Aorta (tissue), 5 donors: ENCODE measurements at places on chromosomes 7 and 10.

DNA sequence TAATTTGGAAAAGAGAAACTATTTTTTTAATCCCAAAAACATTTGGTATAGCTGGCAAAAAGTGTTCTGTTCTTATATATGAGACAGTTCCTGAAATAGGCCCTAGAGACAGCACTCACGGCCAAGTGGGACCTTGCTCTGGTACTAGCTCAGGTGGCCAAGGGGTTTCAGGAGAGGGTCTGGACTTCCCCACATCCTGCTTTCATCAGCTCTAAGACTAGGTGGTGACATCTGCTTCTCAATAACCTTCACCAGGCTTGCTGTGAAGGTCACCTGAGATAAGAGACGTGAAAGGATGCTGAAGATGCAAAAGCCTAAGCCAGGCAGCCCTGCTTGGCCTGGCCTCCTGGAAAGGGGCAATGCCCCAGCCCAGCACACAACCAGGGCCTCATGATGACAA, 40.6 kb downstream of the RBM28 start:
- no peak for DNase-seq

GRCh38 chr10:68301790-68302502, 29.9 kb upstream of the HNRNPH3 start:
- DNase-seq: no peak

DNA sequence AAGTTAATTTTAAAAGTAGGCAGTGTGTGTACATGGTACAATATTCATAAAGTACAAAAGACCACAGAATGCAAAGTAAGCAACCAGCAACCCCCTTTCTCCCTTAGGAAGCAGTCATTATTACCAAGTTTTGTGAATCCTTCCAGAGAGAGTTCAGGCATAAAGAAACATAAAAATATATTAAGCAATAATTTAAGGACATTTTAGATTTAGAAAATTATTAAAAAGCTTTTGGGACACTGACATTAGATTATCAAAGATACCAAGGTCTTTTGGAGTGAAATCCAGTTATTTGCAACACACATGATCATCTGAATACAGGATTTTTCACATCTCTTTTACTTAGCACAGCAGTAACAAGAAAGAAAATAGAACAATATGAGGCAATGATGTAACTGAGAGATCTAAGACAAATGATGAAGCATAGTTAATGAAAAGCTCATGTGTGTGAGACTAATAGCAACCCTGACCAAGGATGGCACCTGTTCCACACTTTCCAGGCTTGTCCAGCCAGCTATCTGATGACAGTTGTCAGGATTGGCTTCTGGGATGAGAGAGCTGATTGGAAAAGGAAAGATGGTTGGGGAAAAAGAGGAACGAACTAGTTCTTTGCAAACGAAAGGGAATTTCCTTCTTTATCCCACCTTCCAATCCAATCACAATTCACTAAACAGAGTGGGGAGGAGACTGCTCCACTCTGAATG, 115.5 kb upstream of the LAMB4 start:
- no peak for DNase-seq

- DNase-seq: no peak
Measured at GRCh38 chr7:79308192-79308591, 145.3 kb downstream of the MAGI2 start.

GRCh38 chr7:159032322-159032721, 112.3 kb downstream of the VIPR2 start:
- no peak for DNase-seq

GRCh38 chr7:87312215-87312865, 33.1 kb upstream of the CROT start:
- DNase-seq: no peak

DNA sequence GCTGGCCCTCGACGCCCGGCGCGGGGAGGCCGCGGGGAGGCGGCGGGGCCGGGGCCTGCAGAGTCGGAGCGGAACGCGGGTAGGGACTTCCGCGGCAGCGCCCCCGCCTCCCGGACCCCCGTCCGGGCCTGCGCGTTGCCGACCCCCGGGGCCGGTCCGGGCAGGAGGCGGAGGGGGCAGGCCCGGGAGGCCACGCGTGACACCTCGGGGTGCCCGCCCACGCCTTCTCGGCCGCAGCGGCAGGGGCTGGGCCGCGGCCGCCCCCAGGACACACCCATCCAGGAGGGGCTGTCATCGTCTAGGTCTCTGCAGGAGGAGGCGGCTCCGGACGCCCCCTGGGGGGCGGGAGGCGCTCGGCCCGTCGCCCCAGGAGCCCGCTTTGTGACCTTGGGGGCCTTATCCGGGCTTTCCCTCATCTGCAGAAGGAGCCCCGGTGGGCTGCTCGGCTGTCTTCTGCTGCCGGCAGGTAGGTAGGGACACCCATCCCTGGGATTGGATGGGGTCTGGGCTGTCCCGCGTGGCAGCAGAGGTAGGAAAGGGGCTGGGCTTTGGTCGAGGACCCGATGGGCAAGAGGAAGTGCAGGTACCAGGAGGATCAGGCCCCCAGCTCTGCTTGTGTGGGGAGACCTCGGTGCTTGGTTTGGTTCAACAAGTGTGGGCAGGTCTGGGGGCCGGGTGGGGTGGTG, 569 bp downstream of the ZNF316 start:
- DNase-seq: no peak

DNA sequence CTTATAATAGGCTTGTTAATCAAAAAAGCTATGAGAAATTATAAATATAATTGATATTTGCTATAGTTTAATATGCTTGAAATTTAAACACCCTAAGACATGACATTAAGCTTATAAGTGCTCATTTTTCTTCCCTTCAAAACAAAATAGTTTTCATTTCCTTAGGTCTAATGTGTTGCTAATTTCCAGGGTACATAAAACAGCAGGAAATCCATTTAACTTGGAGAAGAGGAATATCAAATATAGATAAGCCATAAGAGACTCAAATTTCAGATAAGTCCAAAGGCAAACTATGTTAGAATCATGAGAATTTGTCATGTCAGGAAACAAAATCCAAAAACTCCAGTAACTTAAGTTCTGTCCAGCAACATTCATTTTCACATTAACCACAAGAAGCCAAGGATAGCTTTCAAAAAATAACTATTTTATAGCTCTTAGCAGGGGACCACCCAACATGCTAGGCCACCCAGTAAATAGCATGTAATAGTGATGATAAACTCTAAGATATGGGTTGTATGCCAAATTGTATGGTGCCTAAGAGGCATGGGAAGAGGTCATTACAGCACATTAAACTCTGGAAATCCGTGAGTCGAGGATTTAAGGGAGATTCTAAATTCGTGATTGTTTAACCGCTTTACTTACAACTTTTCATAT, 298.1 kb downstream of the CRPPA start:
- no peak for DNase-seq

- DNase-seq: no peak
Measured at GRCh38 chr10:80292607-80293239, 3.3 kb upstream of the MAT1A start.

GRCh38 chr7:29976673-29977415, 12.8 kb downstream of the SCRN1 start:
- no peak for DNase-seq

DNA sequence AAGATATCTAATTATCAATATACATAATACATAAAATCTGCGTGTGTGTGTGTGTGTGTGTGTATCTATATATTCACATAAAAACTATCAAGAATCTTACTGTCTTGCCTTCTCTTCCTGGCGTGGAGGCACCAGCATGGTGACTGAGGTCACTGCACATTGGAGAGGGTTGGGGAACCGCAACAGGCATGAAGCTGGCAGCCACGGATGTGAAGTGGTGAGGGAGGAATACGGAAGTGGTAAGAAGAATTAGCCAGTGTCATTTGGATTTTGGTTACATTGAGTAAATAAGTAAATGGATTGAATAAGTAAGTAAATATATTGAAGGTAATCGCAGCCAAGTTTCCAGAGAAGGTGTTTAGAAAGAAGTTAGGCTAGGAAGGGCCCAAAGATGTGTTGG, 85.1 kb downstream of the TRIM24 start:
- no peak for DNase-seq

DNA sequence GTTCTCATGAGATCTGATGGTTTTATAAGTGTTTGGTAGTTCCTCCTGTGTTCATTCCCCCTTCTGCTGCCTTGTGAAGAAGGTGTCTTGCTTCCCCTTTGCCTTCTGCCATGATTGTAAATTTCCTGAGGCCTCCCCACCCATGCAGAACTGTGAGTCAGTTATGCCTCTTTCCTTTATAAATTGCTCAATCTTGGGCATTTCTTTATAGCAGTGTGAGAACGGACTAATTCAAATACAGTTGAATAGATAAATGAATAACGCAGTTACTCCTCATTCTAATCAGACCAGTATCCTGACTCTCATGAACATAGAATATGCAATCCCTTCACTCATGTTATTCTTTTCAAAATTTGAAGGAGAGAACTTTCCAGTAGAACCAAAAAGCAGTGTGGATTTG, 375.0 kb upstream of the FZD8 start:
- no peak for DNase-seq

DNA sequence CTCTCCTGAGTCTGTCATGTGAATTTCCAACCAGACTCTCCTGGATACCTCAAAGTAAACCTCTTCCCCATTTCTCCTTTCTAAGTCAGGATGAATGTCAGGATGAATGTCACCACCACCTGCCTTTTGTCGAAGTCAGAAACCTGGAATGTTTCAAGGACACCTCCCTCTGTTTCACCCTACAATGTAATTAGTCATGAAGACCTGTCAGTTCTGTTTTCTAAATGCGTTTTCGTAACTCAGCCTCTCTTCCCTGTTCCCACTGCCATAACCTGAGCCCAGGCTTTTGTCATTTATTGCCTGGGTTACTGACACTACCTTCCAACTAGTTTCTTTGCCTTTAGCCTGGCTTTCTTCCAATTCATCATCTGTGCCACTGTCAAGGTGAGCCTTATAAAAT, 5.5 kb upstream of the STN1 start:
- DNase-seq: no peak

GRCh38 chr10:116590590-116591444, at the start of gene PNLIPRP1:
PNLIPRP1 (plus strand) TSS chr10:116590959; CDS start chr10:116591130, 171 bp downstream.
- DNase-seq: no peak

DNA sequence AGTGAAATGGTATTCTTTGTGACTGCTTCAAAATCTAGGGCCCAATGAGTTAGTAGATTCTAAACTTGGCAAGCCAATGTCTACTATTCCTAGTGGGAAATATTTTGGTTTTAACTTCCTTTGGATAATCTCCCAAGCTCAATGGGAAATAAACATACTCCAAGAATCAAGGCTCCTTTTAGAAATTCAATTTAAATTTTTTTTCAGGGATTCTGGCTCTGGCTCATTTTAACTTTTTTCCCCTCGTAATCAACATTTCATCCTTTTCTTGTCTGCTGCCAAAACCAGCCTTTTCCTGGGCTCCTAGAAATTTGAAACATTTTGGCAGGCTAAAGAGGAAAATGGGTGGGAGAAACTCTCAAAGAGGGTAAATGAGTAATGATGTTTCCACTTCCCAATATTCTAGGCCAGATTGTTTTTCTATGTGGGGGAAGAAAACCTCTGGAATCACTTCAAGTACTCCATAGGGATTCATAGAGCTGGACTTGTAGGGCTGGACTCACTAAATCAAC, 85.6 kb upstream of the AGR3 start:
- no peak for DNase-seq

GRCh38 chr7:82397879-82398524, 45.6 kb downstream of the CACNA2D1 start:
- DNase-seq: no peak

DNA sequence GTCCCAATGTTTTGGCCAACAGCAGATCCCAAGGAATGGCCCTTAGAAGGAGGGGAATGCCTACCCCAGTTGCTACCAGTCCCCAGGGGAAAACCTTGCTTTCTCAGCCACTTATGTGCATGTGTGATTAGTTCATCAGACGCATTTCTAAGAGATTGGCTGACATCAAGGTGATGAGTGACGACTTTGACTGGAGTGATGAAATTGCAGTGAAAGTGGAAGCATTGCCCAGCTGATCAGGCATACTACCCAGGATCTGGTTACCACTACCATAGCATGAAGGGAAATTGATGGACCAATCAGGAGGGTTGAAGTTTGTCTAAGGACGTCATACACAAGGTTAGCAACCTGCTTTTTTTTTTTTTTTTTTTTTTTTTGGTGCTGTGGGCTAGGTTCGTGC, 90.3 kb upstream of the ELMO1 start:
- DNase-seq: no peak

DNA sequence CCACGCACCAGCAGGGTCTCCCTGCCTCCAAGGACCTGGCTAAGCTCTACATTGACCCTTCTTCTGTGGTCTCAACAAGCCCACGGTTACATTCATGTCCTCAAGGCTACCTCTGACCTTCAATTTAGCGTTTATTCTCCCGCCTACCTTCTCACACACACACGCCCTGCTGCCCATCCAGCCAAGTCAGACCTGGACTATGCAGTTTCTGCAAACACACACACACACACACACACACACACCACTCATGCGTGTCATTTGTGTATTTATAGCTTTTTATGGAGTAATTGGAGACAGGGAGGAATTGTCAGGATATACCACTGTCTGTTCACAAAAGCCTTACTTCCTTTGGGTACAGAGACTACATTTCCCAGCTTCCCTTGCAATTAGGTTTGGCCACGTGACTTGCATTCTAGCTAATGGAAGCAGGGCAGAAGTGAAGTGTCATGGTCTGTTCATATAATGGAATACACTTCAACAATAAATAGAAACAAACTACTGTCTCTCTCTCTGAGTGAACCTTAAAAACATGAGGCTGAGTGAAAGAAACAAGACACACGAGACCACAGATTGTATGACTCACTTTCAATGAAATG, 53.8 kb upstream of the CPXM2 start:
- DNase-seq: no peak

GRCh38 chr10:97771913-97772823, at the start of gene SFRP5:
SFRP5 (minus strand) TSS chr10:97771999; CDS start chr10:97771833, 166 bp downstream.
- DNase-seq: no peak

DNA sequence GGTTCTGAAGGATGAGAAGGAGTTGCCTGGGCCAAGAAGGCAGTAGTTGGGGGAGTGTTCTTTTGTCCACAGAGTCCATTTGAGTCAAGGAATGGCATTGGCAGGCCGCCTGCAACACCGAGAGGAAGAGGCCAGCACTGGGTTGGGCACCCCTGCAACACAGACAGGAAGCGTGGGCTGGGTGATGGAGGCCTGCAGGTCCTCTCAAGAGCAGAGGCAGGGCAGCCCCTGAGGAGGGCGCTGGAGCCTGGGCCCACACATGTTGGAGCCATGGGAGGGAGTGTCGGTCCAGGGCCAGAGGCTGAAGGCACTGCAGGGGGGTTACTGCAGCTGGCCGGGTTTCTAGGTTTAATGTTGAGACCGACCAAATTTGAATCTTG, 137.3 kb downstream of the PTPN20 start:
- DNase-seq: peak; percentile 78

DNA sequence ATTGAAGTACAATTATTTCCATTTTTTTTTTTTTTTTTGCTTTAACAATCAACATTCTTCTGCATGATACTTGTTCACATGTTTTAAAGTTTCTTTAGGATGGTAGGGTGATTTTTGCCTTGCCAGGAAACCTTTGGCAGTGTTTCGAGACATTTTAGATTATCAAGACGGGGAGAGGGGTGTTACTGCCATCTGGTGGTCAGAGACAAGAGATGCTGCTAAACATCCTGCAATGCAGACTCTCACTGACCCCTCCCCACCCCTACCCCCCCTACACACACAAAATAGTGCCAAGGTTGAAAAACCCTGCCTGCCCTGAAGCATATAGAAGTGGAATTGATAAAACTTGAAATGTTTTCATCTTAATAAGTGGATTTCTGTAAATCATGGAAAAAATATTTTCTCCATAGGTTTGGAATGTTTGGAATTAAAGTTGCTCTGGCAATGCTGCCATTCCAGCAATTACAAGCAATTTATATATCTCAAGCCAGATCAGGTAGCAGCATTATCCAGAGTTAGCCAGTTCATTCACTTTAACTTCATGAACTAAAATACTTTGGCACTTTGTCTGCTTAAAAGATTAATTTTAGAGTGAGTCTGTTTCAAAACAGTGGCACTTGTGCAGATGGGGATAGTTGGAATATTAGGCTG, 62.1 kb downstream of the SDHAF3 start:
- DNase-seq: no peak
